ENCODE measurements at places on chromosomes 1 and 21.

DNA sequence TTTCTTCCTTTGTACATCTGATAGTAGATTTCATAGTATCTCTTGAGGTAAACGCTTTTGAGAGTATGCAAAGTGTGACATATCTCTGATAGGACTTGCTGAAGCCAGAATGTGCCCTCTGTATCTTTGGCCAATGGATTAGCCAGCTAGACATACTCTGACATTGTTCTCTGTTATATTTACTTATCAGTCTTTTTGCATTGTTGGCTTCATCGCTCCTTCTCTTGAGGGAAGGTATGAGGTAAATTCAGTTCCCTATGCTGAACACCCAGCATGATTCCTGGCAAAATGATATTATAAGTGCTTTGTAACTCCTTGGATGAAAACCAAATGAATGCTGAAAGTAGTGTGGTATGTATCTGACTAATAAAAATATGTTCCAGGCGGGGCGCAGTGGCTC lies 163.2 kb upstream of the CACYBP start:
- no peak for DNase-seq

DNA sequence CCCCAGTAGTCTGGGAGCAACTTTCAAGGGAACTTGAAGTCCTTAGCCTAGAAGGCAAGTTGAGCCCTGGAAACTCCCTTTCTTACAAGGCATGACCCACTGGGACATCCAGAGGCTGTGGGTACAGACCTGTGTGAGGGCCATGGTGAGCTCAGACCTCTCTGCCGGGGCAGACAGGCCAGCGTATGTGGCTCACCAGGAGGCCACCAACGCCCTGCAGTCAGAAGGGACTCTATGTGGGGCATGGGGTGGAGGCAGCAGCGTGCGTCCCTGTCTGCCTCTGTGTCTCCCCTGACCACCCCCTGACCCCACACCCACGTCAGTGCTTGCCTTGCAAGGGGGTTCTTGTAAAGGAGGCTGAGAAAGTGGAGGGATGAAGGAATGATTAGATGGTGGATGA lies 10.8 kb downstream of the COQ8A start:
- DNase-seq, result no peak

DNA sequence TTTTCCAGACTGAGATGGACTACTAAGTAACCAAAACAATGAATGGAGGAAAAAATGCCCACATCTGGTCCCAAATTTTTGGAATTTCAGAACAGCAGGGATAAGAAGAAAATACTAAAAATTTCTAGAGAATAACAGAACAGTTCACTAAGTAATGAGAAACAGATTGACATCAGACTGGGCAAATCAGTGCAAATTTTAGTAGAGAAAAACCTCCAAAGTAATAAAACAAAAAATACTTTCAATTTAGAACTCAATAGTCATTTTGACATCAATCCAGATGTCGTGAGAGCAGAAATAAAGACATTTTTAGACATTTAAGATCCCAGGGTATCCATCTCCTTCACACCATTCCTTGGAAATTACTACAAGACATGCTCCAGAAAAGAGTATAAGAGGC lies 39.3 kb downstream of the CRP start:
- no peak for DNase-seq

DNA sequence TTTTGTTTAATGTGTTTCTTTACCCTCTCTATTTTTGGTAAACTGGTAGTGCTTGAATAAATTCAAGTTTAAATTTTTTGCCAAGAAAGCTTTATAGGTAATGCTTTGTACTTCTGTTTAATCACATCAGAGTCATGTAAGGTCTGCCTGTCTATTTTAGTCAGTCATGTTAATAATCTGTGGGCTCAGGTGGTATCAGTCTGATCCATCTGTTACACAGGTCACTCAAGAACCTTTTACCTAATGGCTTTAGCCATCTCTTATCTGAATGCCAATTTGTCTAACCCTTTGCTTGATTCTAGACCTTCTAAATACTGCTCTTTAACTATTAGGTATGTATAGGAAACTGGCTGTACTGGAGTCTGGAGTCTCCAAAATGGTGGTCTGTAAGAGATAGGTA lies 16.6 kb downstream of the MDM4 start:
- DNase-seq, result no peak

- no peak for DNase-seq
Measured at GRCh38 chr1:114986286-114986685, 43.3 kb upstream of the TSHB start.
